Urinary bladder (tissue), 4 donors: ENCODE measurements at places on chromosomes 4 and X. TPM values are rescaled to one million over a fixed set of nuclear protein-coding genes. Genes with fewer than 3 reads are reported as not detected.

CLDN24 gene
- not detected for polyA plus RNA-seq

GRCh38 chrX:153766871-153767673 lies 3.0 kb downstream of the PLXNB3 start:
- no peak for DNase-seq

GRCh38 chrX:112094729-112095128 lies 12.2 kb upstream of the TRPC5 start:
- no peak for DNase-seq

STATH gene
- polyA plus RNA-seq: not detected

PF4V1 gene
- not detected for polyA plus RNA-seq

SLC26A1 gene
- polyA plus RNA-seq: 0.20 TPM

DNA sequence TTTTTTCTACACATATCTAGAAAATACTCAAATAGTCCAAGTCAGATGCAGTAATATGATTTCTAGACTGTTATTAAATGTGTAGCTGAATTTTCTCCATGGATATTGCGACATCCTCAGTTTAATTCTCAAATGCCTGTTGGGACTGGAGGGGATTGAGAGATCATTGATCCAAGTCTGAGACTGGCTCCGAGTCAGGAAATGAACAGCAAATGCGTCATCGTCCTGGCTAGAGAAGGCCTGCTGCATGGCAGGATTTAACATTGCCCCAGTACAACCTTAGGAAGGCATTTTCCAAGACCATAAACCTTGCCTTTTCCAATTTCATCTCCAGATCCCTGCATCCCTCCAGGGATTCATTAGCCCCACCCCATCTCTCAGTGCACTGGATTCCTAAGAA lies 56.6 kb upstream of the SLC6A14 start:
- no peak for DNase-seq

DNA sequence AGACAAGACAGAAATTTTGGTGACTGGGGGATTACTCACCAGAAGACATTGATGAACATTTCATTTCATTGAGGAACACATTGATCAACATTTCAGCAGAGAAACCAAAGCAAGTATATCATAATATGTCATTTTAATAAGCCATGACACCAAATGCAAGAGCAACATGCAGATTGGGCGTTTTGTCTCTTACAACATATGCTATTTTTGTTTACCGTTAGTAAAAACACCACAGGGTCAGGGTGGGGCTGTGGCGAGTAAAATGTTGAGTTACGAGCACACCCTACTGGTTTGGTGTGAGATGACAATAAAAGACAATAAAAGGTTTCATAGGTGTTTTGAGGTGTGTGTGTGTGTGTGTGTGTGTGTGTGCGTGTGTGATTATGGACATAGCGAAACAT lies 294.5 kb downstream of the PDGFC start:
- no peak for DNase-seq

DNA sequence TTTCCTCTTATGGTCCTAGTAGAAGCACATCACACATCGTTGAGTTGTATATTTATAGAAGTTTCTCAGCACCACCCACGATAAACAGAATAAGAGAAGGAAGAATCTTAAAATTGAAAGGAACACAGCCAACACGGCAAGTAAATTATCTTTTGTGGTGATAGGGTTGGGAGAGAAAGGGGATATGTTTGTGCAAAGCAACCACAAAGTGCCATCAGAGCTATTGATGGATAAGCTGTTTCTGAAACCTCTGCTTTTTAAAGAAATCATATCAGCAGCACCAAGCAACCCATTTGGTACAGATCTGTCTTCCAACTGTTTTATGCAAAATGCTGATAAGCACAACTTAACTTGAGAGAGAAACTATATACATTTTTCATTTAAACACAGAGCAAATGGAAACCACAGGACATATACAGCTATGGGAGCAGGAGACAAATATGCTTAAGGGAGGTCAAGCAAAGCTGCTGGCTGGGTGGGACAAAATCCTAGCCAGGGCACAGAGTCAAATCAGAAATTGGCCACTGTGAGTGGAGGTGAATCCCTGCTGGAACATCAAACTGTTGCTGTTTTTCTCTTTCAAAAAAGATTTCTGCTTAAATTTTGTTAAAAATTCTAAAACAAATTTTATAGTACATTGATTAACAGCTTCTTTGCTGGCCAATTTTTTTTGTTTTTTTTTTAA lies 194.0 kb upstream of the HHIP start:
- no peak for DNase-seq

DNA sequence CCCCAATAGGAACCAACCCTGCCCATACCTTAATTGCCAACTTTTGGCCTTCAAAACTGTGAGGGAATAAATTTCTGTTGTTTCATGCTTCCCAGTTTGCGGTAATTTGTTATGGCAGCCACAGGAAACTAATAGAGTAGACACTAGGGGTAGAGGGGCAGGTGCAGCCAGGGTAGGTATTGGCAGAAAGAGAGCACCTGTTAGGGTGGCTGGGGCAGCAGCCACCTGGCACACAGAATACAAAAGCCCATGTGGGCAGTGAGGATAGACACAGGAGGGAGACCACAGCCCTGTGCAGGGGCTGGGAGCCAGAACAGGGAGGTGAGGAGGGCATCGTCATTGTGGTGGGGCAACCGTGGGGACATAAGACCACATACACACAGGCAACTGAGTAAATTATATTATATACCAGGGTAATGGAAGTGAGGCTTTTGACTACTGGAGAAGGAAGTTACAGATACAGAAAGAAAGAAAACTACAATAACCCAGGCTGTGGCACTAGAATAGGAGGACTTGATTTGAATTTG lies 28.2 kb downstream of the IRF2 start:
- no peak for DNase-seq

DNA sequence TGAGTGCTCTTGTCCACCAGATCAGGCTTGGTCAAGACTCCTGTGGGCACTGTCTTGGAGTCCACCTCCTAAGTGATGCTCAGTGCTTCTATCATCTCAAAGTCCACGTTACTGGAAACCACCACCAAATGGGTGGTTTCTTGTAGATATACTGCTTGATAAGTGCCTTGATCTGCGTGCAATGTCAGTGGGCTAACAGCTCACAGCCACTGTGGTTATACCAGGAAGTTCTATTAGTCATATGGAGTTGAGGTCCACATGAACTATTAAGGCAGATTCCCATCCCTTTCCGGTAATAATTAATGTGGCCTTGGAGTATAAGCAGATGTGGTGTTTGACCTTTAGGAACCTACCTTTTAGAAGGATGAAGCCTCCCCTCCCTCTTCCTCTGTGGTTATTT lies 161.9 kb downstream of the ZNF518B start:
- no peak for DNase-seq

- DNase-seq: no peak
Measured at GRCh38 chr4:75057369-75057768, 124.5 kb downstream of the PARM1 start.

DNA sequence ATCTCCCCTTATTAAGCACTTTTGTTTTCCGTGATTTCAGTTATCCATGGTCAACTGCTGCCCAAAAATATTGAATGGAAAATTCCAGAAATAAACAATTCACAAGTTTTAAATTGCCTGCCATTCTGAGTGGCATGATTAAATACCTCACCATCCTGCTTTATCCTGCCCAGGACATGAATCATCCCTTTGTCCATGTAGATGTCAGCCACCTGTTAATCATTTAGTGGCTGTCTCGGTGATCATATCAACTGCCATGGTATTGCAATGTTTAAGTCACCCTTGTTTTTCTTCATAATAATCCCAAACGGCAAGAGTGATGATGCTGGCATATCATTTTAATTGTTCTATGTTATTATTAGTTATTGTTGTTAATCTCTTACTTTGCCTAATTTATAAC lies 79.8 kb upstream of the LHFPL1 start:
- no peak for DNase-seq

DNA sequence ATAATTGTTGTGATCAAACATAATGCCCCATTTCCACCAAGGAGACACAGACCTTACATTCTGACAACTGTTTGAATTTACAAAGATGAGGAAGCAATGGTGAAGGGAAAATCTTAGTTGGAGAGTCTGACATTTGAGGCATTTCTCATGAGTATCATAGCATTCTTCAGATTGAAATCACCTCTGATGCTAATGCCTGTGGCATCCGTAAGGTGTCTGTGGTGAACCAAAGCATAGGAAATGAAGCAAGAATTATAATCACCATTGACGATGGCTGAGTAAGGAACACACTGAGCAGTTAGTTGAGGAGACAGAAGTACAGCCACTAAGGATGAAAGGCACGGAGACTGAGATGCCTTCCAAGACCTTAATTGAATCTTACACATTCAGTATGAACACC lies 575.7 kb downstream of the TRIML1 start:
- DNase-seq: no peak
